ENCODE measurements at places on chromosomes 11 and 22.

- no peak overlapping the region for H3K4me3 ChIP-seq
- H3K36me3 ChIP-seq = peaks cover 26% of the 10 kb centered on the region
- no peaks in the 10 kb centered on the region for H3K27me3 ChIP-seq
- peaks cover 6% of the 10 kb centered on the region for H3K4me1 ChIP-seq
These were observed 36.1 kb downstream of the CLPB start for GRCh38 chr11:72398058-72398758.

GRCh38 chr11:119093942-119094815 lies 7.5 kb downstream of the DPAGT1 start:
- H3K4me1 ChIP-seq = peaks cover 22% of the 10 kb centered on the region
- peaks cover 82% of the 10 kb centered on the region for H3K36me3 ChIP-seq
- no peaks in the 10 kb centered on the region for H3K27me3 ChIP-seq
- peak overlapping the region; percentile 93 for H3K4me3 ChIP-seq

GRCh38 chr11:100789500-100789899 lies 102.4 kb downstream of the ARHGAP42 start:
- H3K27me3 ChIP-seq = no peaks in the 10 kb centered on the region
- H3K27ac ChIP-seq = no peak overlapping the region
- no peaks in the 10 kb centered on the region for H3K4me1 ChIP-seq
- ATAC-seq = no peak

GRCh38 chr22:19717691-19718455 lies 3.6 kb downstream of the SEPTIN5 start:
- no peak overlapping the region for H3K27ac ChIP-seq
- peaks cover 23% of the 10 kb centered on the region for H3K27me3 ChIP-seq
- peak; percentile 93 for ATAC-seq

Data from activated T-helper 17 cell treated with anti-CD3 and anti-CD28 coated beads, Interleukin-2, amount 50 U/mL, for 72 hours (primary cell).